ENCODE measurements at places on chromosomes 6 and 20. TPM values are rescaled to one million over a fixed set of nuclear protein-coding genes. Genes with fewer than 3 reads are reported as not detected.

Gene OSER1
- 25.8 TPM for total RNA-seq

- no peak overlapping the region for H3K4me3 ChIP-seq
- H3K4me1 ChIP-seq = peaks cover 2% of the 10 kb centered on the region
- no peak overlapping the region for H3K27ac ChIP-seq
- H3K27me3 ChIP-seq = peaks cover 22% of the 10 kb centered on the region
Observed at GRCh38 chr20:63258781-63259180, 4.5 kb upstream of the NKAIN4 start.

Gene LY86
- 12.2 TPM for total RNA-seq

- peaks cover 35% of the 10 kb centered on the region for H3K4me1 ChIP-seq
- no peaks in the 10 kb centered on the region for H3K27me3 ChIP-seq
- H3K36me3 ChIP-seq = peaks cover 7% of the 10 kb centered on the region
- no peak for DNase-seq
- H3K27ac ChIP-seq = peak overlapping the region; percentile 89
- H3K4me3 ChIP-seq = peak overlapping the region; percentile 91
Observed at GRCh38 chr6:151451417-151451949, 443 bp downstream of the RMND1 start.

- H3K4me1 ChIP-seq = peaks cover 6% of the 10 kb centered on the region
- H3K27me3 ChIP-seq = peaks cover 18% of the 10 kb centered on the region
- peak overlapping the region; percentile 89 for H3K27ac ChIP-seq
- peak overlapping the region; percentile 84 for H3K4me3 ChIP-seq
- H3K36me3 ChIP-seq = peaks cover 2% of the 10 kb centered on the region
- DNase-seq = no peak
Observed at GRCh38 chr6:166343150-166343487, 774 bp upstream of the SFT2D1 start.

Gene ZBP1
- 31.4 TPM for total RNA-seq

GRCh38 chr20:21511485-21511849 lies 2.4 kb downstream of the NKX2-2 start:
- peaks cover 32% of the 10 kb centered on the region for H3K4me1 ChIP-seq
- DNase-seq = no peak
- peaks cover 5% of the 10 kb centered on the region for H3K36me3 ChIP-seq
- H3K27me3 ChIP-seq = peaks cover 79% of the 10 kb centered on the region
- H3K4me3 ChIP-seq = peak overlapping the region; percentile 40
- no peak overlapping the region for H3K27ac ChIP-seq

- H3K4me1 ChIP-seq = peaks cover 1% of the 10 kb centered on the region
- H3K4me3 ChIP-seq = no peak overlapping the region
- no peak for DNase-seq
- no peaks in the 10 kb centered on the region for H3K27me3 ChIP-seq
Observed at GRCh38 chr6:42870145-42870936, 9.1 kb upstream of the RPL7L1 start.

Gene CCM2L
- total RNA-seq = not detected

Gene RAMACL
- total RNA-seq = 0.32 TPM

Gene ADGB
- not detected for total RNA-seq

Gene EMILIN3
- not detected for total RNA-seq

DNA sequence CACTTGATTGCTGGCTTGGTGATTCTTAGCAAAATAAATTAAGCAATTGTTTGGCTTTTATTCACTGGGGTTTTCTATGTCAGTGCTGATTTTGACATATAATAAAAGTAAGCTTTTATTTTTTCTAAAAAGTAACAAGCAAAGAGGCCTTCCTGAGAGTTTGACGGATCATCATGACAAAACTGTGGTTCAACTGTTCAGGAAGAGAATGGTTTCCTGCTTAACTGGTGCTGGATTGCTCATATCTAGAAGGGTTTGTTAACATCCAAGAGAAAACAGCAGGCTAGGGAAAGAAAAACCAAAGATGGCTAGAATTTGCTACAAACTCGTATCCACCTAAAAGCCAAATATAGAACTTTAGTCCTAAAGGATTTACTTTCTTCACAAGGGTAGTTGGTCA lies 21.2 kb downstream of the SERPINB1 start:
- peaks cover 14% of the 10 kb centered on the region for H3K36me3 ChIP-seq
- H3K27me3 ChIP-seq = no peaks in the 10 kb centered on the region
- H3K4me3 ChIP-seq = no peak overlapping the region

GRCh38 chr6:136526937-136527336 lies 23.3 kb downstream of the MAP7 start:
- peaks cover 19% of the 10 kb centered on the region for H3K4me1 ChIP-seq
- DNase-seq = no peak
- H3K27ac ChIP-seq = no peak overlapping the region
- no peaks in the 10 kb centered on the region for H3K36me3 ChIP-seq
- peaks cover 8% of the 10 kb centered on the region for H3K27me3 ChIP-seq

- no peak overlapping the region for H3K27ac ChIP-seq
- no peak overlapping the region for H3K4me3 ChIP-seq
- no peak for DNase-seq
- H3K4me1 ChIP-seq = no peaks in the 10 kb centered on the region
- no peaks in the 10 kb centered on the region for H3K36me3 ChIP-seq
Observed at GRCh38 chr6:8481727-8482126, 46.4 kb upstream of the SLC35B3 start.

Gene SSTR4
- total RNA-seq = not detected

DNA sequence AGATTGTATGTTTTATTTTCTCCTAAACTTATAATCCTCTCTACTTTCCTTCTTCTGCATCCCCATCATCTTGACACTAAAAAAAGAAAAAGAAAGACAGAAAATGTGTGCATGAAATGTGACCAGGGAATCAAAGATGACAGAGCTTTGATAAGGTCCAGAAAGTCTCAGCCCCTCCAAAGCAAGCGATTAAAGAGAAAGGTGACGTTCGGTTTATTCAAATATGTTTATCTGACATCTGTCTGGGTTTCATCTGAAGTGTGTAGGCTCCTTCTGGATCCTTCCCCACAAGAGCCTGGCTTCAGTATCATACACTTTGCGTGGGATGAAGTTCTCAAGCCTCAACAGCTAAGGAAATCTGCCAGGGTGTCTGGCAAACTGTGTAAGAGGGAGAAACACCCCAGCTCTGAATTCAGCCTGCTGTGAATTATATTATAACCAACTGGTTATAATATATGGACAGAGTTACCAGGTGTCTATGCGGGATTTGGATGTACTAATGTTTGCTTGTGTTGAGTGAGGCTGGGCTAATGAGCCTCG lies 263.0 kb downstream of the ZNF217 start:
- H3K36me3 ChIP-seq = no peaks in the 10 kb centered on the region
- H3K27me3 ChIP-seq = no peaks in the 10 kb centered on the region
- peaks cover 3% of the 10 kb centered on the region for H3K4me1 ChIP-seq

DNA sequence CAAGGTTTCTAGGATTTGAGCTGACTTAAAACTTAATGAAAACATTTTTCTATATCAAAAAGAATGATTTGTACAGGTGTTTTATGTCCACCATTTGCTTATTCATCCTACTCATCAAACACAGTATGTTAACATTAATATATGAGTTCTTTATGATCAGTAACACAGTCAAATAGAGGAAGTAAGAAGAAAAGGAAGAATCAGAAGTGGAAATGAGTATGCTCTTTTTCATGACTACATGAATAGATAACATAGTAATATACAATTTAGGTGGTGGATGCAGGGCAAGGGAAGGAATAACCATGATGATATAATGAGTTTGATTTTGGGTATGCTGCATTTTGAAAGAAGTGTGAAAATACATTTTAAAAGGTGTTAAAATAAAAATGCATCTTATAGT lies 16.5 kb downstream of the KPNA5 start:
- peaks cover 33% of the 10 kb centered on the region for H3K4me1 ChIP-seq
- H3K4me3 ChIP-seq = no peak overlapping the region
- peaks cover 52% of the 10 kb centered on the region for H3K36me3 ChIP-seq
- no peak overlapping the region for H3K27ac ChIP-seq
- DNase-seq = no peak

Gene GLYATL3
- not detected for total RNA-seq

- peaks cover 6% of the 10 kb centered on the region for H3K4me1 ChIP-seq
- no peak overlapping the region for H3K4me3 ChIP-seq
- peak; percentile 9 for DNase-seq
Observed at GRCh38 chr20:60206259-60206658, 248.0 kb downstream of the CDH26 start.

- H3K27me3 ChIP-seq = no peaks in the 10 kb centered on the region
- DNase-seq = no peak
- no peak overlapping the region for H3K27ac ChIP-seq
Observed at GRCh38 chr20:11355345-11355744, 562.3 kb upstream of the BTBD3 start.

GRCh38 chr6:12401200-12401599 lies 111.0 kb downstream of the EDN1 start:
- H3K27ac ChIP-seq = no peak overlapping the region
- no peak overlapping the region for H3K4me3 ChIP-seq
- DNase-seq = no peak
- H3K27me3 ChIP-seq = peaks cover 10% of the 10 kb centered on the region

Gene EPB41L1
- total RNA-seq = not detected

DNA sequence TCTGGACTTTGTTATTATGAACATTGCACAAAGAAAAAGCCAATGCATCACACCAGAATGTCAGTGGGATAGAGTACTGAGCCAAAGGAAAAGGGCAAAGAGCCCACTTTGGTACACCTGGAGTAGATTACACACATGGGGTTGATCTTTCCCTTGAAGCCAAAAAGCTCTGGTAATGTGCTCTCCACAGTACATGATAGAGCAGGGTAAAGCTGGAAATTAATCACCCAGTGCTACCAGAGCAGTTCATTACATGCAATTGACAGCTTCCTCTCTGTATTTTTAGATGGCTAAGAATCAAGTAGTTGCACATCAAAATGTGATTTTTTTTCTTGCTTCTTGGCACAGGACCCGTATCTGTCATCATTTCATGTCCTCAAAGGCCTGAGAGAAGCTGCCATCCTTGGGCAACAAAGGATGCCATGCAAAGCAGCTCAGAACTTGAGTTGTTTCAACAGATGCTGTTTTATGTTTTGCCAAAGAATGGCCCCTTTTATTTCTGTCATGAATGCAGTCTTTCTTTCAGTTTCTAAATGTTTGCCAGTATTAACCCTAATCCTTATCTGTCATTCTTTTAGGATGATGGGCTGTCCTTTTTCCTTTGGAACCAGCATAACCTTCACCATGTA lies 88.1 kb downstream of the HDGFL1 start:
- H3K36me3 ChIP-seq = no peaks in the 10 kb centered on the region
- no peaks in the 10 kb centered on the region for H3K4me1 ChIP-seq
- H3K27ac ChIP-seq = no peak overlapping the region

DNA sequence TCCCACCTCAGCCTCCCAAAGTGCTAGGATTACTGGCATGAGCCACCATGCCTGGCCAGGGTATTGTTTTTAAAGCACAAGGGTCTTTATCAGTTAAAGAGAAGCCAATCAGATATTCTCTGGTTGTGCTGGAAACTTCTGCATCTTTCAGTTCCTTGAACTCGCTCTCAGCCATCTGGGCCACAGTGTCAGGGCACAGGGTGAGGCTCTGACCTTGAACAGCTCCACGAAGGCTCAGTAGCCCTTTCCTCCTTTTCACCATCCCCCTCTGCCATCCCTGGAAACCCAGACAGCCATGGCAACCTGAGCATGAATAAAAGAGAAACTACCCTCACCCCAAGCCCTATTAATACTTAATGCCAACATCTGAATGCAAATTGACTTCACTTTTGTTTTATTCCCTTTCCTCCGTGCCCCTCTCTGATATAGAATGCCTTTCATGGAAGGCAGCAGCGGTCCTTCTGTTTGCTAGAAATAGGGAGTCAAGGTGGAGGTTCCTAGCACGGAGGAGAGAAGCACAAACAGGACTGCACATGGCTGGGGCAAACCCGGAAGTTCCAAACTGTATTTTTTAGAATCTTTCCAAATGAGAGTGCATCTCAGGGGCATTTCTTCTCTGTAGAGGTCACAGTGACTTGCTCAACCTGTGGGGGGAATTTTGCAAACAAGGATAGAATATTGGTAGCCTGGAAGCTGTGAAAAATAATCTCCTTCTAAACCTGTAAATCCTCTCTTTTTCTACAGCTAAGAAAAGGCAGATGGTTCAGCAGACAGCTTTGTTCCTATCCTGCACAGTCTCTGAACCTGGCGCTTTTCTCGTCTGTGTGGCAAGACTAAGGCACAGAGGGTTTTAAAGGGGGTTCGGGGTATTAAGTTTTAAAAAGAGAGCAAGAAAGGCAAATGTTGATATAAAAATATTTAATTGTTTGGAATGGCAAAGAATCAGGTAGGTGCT lies 176.4 kb upstream of the RREB1 start:
- no peaks in the 10 kb centered on the region for H3K36me3 ChIP-seq
- no peak overlapping the region for H3K4me3 ChIP-seq
- DNase-seq = no peak

Gene BCAS1
- not detected for total RNA-seq

DNA sequence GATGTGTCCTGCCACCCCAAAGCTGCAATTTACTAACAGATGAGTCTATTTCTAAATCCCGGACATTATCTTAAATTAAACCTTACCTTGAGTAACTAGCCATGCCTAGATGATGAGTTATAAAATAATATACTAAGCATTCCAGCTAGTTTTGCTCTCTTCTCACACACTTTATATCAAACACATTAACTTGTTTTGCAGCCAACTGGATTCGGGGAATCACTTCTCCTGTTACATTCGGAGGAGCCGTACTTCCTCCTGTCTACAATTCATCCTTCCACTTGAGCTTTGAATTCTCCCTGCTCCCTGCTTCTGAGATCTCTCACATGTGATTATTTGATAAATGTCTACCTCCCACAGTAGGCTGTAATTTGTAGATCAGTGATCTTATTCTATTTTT lies 420.1 kb downstream of the GJA1 start:
- H3K36me3 ChIP-seq = no peaks in the 10 kb centered on the region
- no peak overlapping the region for H3K4me3 ChIP-seq
- no peaks in the 10 kb centered on the region for H3K27me3 ChIP-seq
- no peak for DNase-seq

DNA sequence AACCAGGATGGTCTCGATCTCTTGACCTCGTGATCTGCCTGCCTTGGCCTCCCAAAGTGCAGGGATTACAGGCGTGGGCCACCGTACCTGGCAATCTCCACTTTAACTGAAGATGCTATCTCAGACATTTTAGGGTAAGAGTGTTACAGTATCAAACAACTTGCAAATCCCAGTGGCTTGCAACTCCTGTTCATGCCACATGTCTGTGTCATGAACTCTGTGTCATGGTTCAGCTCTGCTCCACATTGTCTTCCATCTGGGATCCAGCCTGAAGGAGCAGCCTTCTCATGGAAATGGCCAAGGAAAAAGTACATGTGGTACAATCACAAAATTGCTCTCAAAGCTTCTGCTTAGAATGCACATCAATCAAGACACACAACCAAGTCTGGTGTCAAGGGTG lies 114.9 kb downstream of the MAP3K5 start:
- H3K4me3 ChIP-seq = no peak overlapping the region
- no peak for DNase-seq
- no peaks in the 10 kb centered on the region for H3K4me1 ChIP-seq
- no peaks in the 10 kb centered on the region for H3K27me3 ChIP-seq
- H3K36me3 ChIP-seq = peaks cover 38% of the 10 kb centered on the region
- H3K27ac ChIP-seq = peak overlapping the region; percentile 36

- H3K27me3 ChIP-seq = peaks cover 77% of the 10 kb centered on the region
- H3K4me1 ChIP-seq = peaks cover 19% of the 10 kb centered on the region
- no peak for DNase-seq
- H3K27ac ChIP-seq = peak overlapping the region; percentile 71
Observed at GRCh38 chr6:27280064-27280539, 32.0 kb downstream of the POM121L2 start.

Gene TMEM244
- not detected for total RNA-seq

Gene RBM12
- total RNA-seq = 127 TPM

Gene RIPOR3
- total RNA-seq = not detected

GRCh38 chr6:15490242-15491100 lies 172.4 kb downstream of the DTNBP1 start:
- DNase-seq = no peak
- peak overlapping the region; percentile 44 for H3K27ac ChIP-seq
- H3K27me3 ChIP-seq = no peaks in the 10 kb centered on the region
- no peak overlapping the region for H3K4me3 ChIP-seq
- H3K36me3 ChIP-seq = peaks cover 22% of the 10 kb centered on the region
- H3K4me1 ChIP-seq = peaks cover 43% of the 10 kb centered on the region
